ENCODE measurements at places on chromosomes 1 and 21.
A peak's percentile ranks its signal among the peaks of the same experiment; 100 is the strongest.

DNA sequence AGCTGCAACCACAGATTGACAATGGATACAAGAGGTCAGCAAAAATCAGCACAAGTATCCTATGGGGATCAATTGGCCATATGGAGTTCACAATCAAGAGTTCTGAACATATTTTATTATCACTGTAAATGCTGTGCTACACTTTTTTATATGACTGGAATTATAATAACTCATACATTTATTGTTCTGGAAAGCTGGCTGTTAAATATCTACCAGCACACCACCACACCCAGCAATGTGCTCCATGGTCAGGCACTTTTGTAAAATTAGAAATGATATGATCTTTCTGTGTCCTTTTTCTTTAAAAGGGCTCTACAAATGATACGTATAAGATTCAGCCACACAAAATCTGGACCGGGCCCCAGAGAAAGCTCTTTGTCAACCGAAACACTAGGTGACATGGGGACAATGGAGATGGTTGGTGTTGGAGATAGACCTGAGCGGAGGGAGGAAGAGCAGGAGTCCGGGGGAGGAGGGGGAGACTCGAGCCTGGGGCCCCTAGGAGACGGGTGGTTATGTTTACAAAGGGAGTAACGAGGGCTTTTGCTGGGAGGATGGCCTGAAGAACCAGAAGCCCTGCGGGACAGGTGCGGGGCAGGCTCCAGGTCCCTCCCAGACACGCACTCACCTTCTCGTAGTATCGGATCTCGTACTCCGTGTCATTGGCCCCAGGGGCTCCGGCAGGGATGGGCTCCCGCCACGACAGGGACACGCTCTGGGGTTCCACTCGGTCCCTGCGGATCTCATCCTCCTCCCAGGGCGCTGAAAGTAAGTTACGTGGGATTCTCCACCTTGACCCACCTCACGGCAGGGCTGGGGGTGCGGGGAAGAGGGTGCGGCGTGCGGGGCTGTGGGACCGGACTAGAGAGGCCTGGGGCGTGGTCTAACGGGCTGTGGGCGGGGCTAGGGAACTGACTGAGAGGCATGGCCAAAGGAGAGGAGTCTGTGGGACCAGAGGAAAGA, 30.0 kb downstream of the EPHA10 start:
- DNase-seq: no peak

- no peak for DNase-seq
Measured at GRCh38 chr1:53001128-53001527, 60.9 kb upstream of the PODN start.

- DNase-seq: peak; percentile 60
Measured at GRCh38 chr1:2543543-2544092, 12.6 kb upstream of the TNFRSF14 start.

- no peak for DNase-seq
Measured at GRCh38 chr1:85413169-85413568, 51.8 kb downstream of the DDAH1 start.

DNA sequence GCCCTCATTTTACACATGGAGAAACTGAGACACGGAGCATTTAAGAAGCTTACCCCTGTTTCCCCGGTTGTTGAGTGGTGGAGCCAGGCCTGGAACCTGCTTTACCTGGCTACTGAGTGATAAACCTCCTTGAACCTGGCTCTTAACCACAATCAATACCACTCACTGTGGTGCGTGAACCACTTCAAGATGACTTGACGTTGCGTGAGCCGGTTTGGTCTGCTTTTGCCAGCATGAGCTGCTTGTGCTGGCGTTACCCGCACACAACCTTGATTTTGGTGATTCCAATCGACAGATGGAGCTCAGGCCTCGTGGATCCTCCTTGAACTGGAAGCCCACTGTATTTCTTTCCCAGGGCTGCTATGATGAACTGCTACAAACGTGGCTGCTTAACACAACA, 6.1 kb upstream of the TINAGL1 start:
- no peak for DNase-seq

GRCh38 chr1:5744341-5744740, 247.9 kb downstream of the NPHP4 start:
- DNase-seq: no peak

- no peak for DNase-seq
Measured at GRCh38 chr1:33626801-33627200, 154.4 kb downstream of the ZSCAN20 start.

DNA sequence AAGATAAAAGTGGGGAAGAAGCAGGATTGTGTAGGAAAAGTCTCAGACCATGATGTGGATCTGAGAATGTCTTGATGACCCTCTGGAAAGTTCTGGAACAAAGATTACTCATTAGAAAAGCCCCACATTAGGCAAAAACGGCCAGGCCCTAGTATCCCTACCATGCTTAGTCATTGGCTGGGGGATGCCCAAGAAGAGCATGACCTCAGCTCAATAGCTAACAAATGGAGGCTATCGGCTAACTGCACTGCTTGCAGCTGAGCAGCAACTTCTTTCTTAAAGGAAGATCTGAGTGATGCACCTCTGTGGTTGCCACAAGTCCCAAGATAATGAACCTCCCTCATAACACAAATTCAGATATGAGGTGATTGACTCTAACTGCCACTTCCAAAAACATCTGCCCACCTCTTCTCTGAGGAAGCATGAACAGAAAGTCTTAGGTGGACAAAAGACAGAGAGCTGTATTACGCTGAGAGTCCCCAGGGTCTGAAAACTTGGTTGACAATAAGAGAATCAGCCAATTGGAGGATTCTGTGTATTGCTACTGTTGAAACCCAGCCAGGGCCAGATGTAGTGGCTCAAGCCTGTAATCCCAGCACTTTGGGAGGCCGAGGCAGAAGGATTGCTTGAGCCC, 64.6 kb upstream of the AK4 start:
- DNase-seq: peak; percentile 11

DNA sequence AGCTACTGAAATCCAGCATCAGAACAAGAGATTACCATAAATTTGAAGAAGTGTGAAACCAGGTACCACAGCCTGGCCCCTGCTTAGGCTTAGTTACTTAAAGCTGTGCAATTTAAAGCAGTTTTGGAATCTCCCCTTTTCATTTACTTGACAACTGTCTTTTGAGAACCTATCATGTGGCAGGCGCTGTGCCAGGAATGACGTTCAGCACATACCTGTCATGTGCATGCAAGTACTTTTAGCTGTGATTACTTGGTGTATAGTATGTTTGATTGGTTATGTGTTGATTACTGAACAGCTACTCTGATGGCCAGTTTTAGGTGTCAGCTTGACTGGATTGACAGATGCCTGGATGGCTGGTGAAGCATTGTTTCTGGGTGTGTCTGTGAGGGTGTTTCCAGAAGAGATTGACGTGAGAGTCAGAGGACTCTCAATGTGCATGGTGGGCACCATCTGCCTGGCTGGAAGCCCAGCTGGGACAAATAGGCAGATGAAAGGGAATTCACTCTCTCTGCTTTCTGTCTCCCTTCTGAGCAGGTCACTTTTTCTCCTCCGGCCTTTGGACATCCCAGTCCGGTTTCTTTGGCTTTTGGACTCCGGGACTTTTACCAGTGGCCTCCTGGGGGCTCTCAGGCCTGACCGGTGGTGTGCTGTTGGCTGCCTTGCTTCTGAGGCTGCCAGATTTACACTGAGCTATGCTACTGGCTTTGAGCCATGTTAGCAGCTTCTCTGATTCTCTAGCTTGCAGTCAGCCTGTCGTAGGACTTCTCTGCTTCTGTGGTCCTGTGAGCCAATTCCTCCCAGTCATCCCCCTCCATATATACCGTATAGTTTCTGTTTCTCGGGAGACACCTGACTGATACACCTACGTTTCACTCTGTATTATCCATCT, 178.0 kb downstream of the RYR2 start:
- DNase-seq: no peak

- peak; percentile 51 for DNase-seq
Measured at GRCh38 chr1:81549588-81550127, 251.1 kb upstream of the ADGRL2 start.

GRCh38 chr21:16116069-16116468, 386.3 kb downstream of the USP25 start:
- DNase-seq: no peak

GRCh38 chr1:182460550-182460951, 10.6 kb downstream of the RGSL1 start:
- no peak for DNase-seq

DNA sequence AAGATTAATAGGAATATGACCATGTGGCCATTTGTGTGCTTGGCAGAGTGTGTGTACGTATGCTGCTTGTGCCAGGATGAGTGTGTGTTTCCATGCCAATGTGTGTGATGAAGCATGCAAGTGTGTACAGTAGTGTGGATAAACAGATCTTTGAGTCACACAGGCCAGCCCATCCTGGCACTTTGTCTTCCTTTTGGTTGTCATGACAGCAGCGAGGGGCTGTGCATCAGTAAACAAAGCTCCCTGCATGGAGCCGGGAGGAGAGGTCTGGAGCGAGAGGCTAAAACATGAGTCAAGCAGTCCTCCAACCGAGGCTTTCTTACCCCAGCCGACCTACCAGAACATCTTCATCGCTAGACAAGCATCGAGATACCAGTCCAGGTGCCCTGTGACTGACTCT, 221.2 kb downstream of the CACNA1E start:
- DNase-seq: no peak

DNA sequence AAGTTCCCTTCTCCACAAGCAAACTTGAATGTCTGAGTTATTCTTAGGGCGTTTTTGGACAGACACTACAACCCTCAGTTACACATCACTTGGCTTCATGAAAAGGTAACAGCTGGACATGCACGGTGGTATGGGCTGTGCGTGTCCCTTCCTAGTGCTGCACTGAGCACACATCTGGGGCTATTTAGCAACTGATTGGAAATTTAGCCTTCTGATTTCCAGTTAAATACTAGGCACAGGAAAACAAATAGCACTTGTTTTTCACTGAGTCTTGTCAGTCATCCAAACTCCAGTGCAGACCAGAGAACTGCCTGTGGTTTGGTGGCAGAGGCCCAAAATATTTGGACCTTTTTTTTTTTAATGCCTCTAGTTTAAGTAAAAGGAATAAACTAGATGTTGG, 134.7 kb downstream of the TGFBR3 start:
- DNase-seq: no peak

DNA sequence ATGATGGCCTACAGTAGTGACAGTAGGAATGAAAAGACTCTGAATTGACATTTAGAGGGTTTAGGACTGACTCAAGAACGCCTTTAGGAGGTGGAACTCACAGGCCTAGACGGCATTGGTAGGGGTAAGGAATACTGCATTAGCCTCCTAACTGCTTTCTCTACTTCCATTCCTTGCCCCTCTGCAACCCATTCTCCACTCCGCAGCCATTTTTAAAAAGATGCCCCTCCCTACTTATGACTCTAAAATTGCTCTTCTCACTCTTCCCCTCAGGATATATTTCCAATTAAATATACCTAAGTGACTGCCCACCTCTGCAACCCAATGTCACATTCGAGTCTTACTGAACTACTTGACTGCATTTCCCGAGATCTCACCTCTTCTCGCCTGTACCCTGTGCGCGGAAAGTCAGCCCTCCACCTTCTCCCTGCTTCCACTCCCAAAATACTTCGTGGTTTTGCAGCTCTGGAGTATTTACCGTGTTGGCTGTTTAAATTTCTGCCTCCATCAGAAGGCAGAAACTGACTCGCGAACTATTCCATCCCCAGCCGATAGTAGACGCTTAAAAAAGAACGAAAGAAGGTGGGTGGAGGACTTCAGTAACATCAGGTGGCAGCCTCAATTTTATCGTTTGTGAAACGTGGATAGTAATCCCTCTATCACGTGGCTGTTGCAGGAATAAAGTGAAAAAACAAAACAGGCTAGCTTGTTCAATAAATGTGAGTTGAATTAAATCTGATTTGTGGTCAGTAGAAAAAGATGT, 1.1 kb upstream of the YBX1 start:
- peak; percentile 40 for DNase-seq

GRCh38 chr1:160095382-160096105, 2.9 kb downstream of the IGSF8 start:
- no peak for DNase-seq
